ENCODE measurements at places on chromosomes 3 and 15.

GRCh38 chr15:96014939-96015338 is 315.6 kb upstream of the NR2F2 start:
- DNase-seq = no peak

DNA sequence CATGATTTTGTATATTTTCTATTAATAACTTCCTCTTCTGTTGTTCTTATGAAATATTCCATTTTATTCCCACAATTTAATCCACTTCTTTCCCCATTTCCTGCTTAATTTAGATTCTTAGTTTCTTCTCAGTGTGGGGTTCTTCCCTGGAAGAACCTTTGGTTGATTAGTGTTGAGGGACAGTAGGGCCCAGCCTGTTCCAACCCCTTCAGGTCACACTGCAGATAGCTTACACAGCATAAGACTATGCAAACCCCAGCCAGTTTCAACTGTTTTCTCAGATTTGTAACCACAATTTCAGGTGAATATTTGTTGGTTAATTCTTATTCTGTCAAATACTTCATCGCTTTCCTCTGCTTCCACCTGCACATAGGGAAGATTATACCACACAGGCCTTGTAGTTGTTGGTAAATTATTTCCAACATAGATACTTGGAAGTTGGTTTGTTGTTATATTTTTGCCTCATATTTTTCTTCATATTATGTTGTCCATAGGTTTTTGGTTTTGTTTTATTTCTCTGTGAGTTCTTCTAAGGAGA is 34.7 kb downstream of the AADACL2 start:
- DNase-seq = no peak

DNA sequence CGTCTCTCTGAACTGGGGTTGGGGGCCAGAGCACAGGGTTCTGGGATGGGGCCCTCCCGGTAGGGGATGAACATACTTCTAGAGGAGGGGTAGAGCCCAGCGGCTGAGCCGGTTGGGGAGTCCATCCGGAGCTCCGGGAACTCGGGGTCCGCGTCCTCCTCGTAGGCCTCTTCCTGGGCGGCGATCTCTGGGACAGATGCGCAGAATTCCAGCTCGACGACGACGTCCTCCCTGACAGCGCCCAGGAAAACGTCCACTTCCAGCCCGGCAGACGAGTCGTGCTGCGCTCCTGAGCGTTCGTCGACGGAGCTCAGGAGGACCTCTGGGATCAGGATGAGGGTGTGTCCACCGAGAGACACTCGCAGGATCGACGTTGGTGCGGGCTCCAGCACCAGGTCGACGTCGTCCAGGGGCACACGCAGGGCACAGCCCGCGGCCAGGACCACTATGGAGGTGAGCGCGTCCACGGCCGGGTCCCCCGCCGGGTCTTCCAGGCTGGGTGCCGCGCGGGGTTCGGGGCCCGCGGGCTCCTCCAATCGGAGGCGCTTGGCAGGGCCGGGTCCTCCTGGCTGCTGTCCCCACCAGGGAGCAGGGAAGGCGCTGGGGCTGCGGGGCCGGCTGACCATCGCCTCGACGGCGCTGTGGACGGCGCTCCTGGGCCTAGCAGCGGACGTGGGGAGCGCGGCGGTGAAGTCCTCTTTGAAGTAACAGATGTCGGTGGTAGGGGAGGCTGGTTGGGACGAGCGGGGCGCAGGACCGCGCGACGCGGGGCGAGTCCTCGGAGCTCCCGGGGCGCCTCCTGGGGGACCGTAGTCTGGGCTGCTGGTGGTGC is 474 bp downstream of the PRR23B start:
- DNase-seq = no peak

- DNase-seq = no peak
Observed at GRCh38 chr3:112425382-112425781, 73.9 kb downstream of the BTLA start.

- DNase-seq = peak; percentile 48
Observed at GRCh38 chr3:79018671-79019136, 749.1 kb downstream of the ROBO1 start.

DNA sequence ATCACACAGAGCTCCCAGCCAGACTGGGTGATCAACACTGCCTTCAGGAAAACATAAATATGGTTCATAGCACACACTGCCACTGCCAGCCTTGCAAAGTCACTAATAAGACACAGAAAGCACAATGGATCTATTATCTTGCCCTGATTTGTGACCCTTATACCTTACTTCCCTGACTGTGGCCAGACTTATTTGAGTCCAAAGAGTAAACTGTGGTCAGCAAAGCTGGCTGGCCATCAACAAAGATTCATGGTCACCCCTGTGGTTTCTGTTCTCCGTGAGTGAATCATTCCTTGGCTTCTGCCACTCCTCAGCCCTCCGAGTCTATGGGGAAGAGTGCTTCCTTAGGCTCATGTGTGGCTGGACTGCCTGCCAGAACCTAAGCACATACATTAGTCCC is 437.7 kb downstream of the RAP2B start:
- DNase-seq = no peak

DNA sequence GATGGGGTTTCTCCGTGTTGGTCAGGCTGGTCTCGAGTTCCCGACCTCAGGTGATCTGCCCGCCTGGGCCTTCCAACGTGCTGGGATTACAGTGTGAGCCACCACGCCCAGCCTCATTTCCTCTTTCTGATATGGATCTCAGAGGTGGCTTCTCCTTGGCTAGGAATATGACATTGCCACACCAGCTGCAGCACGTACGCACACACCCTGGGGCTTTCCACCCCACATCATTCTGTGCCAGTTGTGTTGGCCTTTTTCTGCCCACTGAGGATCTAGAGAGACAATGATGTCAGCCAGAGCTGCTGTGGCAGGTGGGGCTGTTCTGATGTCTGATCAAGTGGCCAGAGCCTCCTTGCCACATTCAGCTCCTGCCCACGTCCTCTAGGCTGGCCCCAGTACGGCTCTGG is 29.0 kb downstream of the TMEM45A start:
- DNase-seq = no peak

DNA sequence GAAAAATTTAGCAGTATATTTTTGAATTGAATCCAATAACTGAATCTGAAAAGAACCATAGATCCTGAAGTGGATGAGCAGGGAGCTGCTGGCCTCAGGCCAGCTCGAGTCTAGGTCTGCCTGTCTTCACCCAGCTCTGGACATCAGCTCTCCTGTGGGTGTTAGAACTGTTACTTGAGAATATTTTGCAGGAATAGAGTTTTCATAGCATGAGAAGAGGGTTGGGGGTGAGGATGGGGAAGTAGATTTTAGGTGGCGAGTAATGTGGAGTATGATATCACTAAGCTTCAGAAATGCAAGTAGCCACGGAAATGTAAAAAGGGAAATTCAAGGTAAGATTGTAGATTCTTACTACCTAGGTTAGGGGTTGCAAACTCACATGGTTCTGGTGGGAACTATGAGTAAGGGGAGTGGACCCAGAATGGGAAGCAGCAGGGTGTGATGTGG is 6.2 kb downstream of the RAB8B start:
- DNase-seq = no peak

DNA sequence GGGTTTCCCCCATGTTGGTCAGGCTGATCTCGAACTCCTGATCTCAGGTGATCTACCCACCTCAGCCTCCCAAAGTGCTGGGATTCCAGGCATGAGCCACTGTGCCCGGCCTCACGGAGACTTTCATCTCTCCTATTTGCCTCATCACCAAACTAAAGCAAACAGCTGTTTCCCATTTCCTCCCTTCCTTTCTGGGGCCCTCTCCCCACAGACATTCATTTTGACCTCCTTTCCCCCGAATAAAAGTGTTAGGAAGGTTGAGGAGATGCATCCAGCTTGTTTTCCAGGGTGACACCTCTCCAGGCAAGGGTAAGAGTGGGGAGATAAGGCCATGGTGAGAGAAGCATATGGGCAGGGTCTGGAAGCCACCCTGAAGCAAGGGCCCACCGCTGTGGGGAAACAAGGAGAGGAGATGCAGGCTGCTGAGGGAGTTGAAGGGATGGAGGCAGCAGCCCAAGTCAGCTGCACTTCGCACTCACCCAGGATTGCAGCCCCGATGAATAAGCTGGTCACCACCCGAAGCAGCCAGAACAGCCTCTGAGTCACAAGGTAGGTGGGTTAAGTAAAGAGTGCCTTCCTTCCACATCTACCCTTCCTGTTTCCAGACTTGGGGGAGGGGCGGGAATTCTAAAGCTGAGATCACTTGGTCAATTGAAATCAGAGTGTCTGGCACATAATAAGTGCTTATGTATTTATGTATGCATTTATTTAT is 7.7 kb downstream of the DUOXA2 start:
- DNase-seq = no peak

- DNase-seq = no peak
Observed at GRCh38 chr15:33433821-33434220, 123.1 kb downstream of the RYR3 start.

DNA sequence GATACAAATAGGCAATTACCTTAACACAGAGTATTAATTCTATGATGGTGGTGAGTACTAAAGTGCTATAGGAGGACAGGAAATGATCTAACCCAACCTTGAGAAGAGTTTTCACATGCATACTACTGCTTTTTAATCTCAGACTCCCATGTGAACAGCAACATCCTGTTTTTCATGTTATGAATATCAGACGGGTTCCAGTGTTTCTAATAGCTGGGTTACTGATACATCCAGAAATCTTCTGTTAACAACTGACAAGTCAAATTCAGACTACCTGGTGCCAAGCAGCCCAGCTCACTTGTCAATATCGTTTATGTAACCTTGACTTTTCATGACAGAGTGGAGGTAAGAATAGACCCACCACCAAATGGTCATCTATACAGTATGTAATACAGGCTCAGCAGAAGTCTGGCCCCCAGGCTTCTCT is 220.2 kb upstream of the COL8A1 start:
- no peak for DNase-seq

DNA sequence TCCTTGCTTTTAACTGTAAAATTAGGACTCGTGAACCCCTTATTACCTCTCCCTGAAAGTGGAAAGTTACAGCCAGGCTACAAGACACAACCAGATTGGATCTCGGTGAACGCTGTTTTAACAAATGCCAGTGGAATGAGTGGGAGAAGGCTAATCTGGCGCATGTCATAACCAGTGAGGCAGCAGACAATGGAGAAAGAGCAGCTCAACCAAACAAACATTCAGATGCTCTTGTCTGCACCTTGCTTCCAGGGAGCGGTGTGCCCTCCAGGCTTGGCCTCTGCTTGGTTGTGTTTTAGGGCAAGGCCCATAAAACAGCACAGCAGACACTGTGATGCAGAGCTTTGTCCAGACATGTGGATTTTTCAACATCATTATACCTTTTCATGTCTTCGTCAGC is 45.9 kb upstream of the ATP1B3 start:
- DNase-seq = peak; percentile 47
